Activated CD4-positive, alpha-beta T cell treated with anti-CD3 and anti-CD28 coated beads for 1 hour (primary cell): ENCODE measurements at places on chromosomes 3 and 15.

DNA sequence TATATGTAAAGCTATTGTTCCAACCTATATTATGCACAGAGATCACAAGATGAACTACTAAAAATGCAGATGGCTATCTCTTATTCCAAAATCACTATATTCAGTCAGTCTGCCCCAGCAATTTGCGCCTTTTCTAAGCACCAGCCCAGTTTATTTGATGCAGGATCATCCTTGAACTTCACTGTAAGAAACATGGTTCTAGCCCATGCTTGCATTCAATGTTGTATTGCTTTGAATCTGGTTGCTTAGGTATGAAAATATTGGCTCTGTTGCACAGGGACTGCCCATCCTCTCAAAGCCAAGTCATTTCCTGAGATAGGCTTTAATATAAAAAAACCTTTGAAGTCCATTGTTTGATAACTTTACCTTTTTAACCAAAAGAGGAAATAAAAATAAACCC lies 170.5 kb upstream of the LRIG1 start:
- DNase-seq = no peak

GRCh38 chr3:184241141-184241446 lies 7.7 kb downstream of the ALG3 start:
- no peak for DNase-seq

DNA sequence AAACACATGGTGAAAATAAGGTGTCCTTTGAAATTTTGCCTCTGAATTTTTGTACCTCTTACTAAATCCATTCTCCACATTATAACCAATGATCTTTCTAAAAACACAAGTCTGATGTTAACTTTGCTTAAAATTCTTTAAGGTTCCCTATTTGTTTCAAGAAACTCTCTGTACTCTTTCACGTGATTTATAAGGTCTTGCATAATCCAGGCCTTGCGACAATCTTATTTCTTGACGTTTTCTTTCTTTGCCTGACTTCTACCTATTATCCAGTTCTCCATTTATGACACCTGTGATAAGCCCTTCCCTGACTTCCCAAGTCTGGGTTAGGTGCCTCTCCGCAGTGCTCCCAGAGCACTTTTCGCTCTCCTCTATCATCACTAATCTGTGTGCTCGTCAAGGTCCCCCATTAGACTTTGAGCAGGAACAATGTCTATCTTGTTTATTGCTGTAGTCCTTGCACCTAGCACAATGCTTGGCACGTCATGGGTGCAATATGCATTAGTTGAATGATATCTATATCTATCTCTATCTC lies 24.3 kb upstream of the KPNA1 start:
- no peak for DNase-seq

DNA sequence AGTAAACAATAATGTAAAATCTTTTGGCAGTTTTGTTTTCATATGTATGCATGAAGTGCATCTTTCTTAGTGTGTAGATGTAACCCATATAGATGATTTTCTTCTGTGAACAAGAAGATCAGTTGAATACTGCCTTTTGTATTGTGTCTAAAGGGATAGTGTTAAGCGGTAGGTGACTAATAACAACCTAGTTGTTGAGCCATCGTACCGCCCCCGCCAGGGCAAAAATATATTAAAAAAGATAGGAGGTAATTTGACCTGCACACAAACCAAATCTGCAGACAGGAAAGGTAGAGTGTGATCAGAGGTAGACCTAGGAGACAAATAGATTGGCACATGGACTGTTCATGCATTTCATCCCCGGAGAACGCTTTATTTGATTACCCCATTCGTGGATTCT lies 3.3 kb upstream of the GMNC start:
- DNase-seq = no peak

GRCh38 chr15:88894348-88894818 lies 961 bp downstream of the HAPLN3 start:
- DNase-seq = peak; percentile 78

- DNase-seq = no peak
These were observed 213.7 kb downstream of the PDCD6IP start for GRCh38 chr3:34012102-34012461.

DNA sequence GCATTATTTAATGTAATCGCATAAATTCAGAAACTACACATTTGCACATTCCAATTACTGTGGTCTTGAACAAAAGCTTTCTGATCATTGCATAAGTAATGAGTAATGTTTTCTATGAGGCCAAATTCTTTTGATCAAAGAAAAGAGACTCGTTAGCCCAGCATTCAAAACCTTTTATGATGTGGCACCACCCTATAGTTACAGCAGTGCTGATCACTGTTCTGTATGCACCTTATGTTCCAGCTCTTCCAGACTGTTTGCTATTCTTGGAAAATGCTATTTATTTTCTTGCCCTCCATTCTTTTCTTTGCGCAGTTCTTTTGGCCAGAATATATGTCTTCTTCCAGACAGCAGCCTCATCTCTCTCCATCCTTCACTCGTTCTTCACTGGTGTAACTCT lies 42.3 kb downstream of the MAP3K13 start:
- DNase-seq = no peak

- no peak for DNase-seq
These were observed 82.0 kb downstream of the CNTN3 start for GRCh38 chr3:74532446-74532845.

GRCh38 chr3:77081240-77081661 lies 41.4 kb downstream of the ROBO2 start:
- no peak for DNase-seq

DNA sequence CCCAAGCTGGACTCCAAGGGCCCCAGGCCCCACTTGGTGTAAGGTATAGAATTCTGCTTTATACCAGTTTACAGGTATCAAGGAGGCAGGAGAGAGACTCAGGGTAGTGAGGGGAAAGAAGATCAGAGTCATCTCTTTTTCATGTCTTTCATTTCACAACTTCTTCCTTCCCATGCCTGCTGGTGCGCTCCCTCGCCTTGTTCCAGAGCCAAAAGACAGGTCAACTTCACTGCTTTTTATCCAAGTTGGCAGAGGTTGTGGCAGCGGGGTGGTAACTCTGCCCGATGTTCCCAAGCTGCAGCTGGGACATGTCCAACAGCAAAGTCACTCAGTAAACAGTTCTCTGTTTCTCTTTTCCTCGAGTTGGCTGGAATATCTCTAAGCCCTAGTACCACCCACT lies 86.3 kb upstream of the TCF12 start:
- no peak for DNase-seq

GRCh38 chr3:29280404-29281093 lies at the start of gene RBMS3:
RBMS3 (plus strand) TSS chr3:29281071.
- DNase-seq = no peak

- DNase-seq = no peak
These were observed 21.7 kb downstream of the FBLN2 start for GRCh38 chr3:13570391-13571194.

DNA sequence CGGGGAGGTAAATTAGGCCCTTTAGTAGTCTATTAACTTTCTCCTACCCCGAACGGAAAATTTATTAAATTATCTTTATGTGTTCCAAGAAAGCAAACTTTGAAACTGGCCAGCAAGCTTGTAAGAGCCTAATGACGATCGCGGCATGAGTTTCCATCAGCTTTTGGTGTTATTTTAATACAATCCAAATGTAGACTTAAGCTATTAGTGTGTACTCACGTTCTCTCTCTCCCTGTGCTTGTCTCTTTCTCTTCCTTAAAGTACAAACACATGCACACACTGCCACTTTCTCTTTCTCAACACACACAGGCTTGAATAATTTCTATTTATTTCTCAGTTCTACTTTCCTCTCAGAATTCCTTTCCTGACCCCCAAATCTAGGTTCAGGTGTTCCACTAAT lies 108.8 kb upstream of the MME start:
- DNase-seq = no peak

DNA sequence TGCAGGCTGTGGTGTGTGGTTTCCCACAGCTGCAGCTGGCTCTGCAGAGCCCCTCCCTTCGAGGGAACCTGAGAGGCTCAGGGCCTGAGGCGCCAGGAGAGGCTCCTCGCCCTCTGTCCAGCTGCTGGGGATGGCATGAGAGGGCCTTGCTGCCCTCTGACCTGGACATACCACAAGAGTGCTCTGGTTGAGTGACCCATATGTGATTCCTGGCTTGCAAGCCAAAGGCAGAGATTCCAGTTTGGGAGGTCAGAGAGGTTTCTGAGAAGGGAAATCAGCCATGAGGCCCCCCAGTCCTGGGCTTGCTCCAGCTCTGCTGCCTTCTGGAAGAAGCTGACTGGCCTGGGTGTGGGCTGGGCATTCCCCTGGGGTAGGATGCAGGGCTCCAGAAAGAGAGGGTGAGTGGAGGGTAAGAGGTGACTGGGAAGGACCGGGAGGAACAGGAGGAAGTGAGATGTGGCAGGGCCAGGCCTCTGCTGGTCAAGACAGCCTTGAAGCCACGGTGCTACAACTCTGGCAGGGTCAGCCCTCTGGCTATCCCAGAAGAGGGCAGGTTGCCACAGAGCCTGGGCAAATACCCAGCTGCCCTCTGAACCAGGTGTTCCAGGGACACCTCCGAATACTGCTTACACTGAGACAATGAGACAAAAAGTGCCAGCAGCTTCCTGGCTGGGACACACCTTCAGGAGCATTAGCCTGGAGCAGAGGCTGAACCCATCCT lies 16.0 kb upstream of the SRP14 start:
- DNase-seq = no peak

GRCh38 chr15:76763554-76763953 lies 141.6 kb downstream of the SCAPER start:
- no peak for DNase-seq

DNA sequence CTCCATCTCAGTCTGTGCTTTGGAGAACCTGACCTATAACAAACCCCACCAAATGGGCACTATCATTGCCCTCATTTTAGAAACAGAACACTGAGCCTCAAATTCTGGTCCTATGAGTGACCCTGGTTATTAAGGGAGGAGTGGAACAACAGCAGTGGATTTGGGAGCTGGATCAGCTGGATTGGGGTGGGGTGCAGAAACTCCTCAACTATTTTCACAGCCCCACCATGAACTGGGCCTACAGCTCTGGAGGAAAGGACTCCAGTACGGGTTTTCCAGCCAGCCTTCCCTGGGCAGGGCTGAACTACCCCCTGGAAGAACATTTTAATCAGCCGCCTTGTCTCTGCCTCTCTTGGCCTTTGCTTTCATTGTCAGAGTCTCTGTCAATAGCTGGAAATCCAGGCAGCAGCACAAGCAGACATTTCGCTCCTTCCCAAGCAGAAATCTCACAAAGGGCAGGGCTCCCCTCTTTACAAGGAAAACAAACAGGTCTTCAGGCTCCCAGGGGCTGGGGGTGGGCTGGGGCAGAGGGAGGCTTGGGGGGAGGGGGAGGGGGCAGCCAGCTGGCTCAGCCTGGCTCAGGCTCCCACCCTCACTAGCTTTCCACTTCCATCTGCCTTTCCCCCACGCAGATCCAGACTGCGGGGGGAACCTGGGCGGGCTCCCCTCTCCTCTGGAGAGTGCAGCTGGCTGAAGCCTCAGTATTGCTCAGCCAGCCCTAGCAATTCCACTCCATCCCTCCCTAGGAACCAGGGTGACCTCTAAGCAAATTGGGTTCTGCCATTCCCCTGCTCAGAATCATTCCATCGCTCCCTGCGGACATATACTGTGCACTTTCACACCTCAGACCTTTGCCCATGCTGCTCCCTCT lies 13.7 kb upstream of the TLE3 start:
- no peak for DNase-seq

DNA sequence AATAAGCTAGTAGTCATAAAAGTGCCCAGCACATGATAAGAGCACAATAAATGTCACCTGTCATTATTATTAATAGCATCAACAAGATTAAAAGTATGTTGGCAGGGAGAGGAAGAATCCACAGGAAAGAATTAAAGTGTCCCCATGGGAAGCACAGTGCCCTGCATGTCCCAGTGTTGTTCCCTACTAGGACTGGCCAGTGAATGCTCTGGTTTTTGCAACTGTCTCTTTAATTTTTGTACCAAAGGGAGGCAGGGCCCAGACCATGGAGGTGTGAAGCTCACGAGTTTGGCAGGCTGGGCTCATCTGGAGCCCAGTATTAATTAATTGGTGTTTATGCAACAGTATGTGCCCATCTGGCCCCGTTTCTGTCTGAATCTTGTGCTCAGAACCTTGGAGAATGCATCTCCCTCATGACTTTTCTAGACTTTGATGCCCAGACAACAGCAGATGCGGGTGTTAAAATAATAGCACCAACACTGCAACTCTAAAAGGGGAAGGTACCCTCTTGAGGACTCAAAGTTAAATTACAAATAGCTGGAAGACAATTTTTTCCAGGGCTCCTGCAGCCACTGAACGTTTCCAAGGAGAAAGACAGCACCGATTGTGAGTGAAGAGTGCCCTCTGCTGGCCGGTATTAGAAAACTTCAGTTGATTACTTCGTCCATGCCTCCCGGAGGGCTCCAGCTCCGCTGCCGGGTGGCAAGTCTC lies 71.9 kb upstream of the SPATA12 start:
- peak; percentile 56 for DNase-seq

- no peak for DNase-seq
These were observed 15.4 kb downstream of the DPH3 start for GRCh38 chr3:16249336-16249735.

GRCh38 chr15:71780115-71780976 lies 30.0 kb upstream of the NR2E3 start:
- DNase-seq = no peak

DNA sequence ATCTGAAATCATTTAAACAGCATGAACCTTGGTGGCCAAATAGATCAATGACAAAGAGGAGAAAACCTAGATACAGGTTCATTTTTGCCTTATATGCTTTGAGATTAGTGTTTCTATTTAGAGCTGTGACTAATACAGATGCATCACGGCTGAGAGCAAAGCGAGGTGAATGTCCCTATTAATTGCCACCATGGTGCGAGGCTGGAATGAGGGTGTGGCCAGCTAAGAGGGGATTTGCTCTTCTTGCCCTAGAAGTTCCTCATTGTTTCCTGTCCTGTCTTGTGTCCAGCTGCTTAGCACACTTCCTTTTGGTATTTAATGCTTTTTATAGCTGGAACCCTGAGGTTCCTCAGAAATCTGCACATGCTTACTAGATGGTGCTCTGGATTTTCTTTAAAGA lies 339.1 kb upstream of the RGMA start:
- DNase-seq = no peak

- DNase-seq = no peak
These were observed 65.6 kb downstream of the SYNPR start for GRCh38 chr3:63343674-63344073.

GRCh38 chr3:52077925-52078324 lies 21.6 kb upstream of the DUSP7 start:
- DNase-seq = no peak

DNA sequence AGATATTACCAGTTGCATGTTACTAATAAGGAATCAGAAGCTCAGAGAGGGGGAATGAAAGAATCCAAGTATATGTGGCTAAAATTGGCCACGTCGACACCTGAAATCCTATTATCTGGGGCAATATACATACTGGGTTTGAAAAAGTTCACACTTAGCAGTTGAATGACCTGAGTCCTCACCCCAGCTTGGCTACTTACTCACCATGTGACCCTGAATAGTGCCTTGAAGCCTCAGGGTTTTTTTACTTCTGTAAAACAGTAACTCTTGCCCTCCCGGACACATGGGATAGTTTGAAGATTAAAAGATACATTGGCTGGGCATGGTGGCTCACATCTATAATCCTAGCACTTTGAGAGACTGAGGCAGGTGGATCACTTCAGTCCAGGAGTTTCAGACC lies 342.2 kb upstream of the TPRG1 start:
- DNase-seq = no peak
